ENCODE measurements at places on chromosomes 4 and X. TPM values are rescaled to one million over a fixed set of nuclear protein-coding genes. Genes with fewer than 3 reads are reported as not detected.

OCIAD2 gene
- total RNA-seq = 8.7 TPM

FRAS1 gene
- total RNA-seq = 14.1 TPM

HTN3 gene
- total RNA-seq = not detected

MAGEB1 gene
- total RNA-seq = not detected

TLR1 gene
- total RNA-seq = 4.7 TPM

ASB11 gene
- total RNA-seq = 9.4 TPM

MSANTD1 gene
- 0.89 TPM for total RNA-seq

DCAF12L2 gene
- total RNA-seq = 15.1 TPM
